ENCODE measurements at places on chromosomes 7 and 10. TPM values are rescaled to one million over a fixed set of nuclear protein-coding genes. Genes with fewer than 3 reads are reported as not detected.

GRCh38 chr10:85124603-85125051 is 796.2 kb downstream of the CCSER2 start:
- no peak for ATAC-seq

DNA sequence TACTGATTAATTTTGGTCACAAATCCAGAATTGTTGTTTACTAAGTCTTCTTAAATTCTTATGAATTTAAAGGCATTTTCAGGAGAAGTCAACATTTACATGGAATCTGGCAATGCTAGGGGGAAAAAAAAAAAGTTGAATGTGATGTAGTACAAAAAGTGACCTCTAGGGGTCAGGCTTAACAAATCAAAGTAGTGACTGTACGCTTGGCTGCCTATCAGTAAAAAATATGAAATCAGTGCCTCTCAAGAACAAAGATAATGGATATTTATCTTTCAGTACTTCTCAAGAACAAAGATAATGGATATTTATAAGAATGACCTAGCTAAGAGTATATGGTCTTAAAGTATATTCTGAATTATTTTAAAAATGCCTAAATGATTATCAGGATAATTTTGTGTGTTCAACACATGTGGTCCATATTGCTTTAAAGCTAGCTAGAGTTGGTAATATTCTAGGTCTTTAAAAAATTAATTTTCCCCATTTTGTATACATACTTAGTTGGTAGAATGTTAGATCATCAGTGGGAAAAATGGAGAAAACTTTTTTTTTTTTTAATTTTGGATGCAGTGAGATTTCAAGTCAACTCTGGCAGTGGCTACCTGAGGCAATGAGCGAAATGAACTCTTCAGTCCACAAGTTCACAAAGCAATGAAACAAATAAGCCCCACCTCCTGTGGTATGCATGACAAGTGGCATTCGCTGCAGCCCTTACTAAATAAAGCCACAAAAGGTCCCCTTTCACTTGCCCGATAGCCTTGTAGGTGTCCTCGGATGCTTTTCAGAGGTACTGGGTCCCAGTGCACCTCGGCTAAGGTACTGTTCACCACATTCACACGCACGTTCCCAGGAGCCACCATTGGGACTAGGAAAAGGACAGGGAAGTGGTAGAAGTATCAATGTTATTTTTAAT is 51.2 kb upstream of the LAMB4 start:
- no peak for ATAC-seq

GRCh38 chr7:44065431-44066110 is at the start of gene PGAM2:
Gene PGAM2 (minus strand): TSS chr7:44065567. CDS start chr7:44065529, 38 bp downstream.
- ATAC-seq, result peak; percentile 49

The ADIRF gene
- total RNA-seq, result 408 TPM

The SCIN gene
- total RNA-seq, result 5.8 TPM

GRCh38 chr7:100752994-100753393 is 19.6 kb downstream of the ZAN start:
- ATAC-seq, result no peak

DNA sequence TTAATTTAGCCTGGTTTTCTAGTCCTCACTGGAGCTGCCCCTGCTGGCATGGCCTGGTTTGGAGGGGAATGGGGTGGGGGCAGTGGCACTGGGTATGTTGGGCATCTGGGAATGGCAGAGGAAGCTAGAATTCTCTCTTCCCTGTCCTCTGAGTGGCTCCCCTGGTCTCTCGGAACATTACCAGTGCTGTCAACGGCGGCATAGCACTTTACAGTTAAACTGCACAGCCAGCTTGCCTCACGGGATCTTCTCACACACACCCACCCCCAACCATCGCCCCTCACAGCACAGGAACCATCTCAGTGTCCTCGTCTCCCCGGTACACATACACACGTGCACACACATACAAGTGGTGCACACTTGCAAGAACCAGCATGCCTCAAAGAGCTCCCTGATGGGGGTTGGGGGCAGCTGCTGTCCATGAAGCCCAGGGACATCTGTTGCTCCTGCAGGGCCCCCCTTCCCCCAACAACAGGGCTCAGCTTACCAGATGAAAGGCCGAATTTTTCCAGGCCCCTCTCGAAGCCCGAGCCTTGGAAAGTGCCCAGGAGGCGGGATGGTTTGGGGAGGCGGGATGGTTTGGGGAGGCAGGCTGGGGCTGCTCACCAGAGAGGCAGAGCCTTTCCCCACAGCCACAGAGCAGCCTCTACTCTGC is 41.0 kb downstream of the TSPAN15 start:
- no peak for ATAC-seq

- ATAC-seq, result no peak
Observed at GRCh38 chr10:132228616-132229015, 41.9 kb downstream of the DPYSL4 start.

GRCh38 chr10:76552091-76552873 is 1085.3 kb downstream of the KCNMA1 start:
- no peak for ATAC-seq

The CLDN15 gene
- 5.3 TPM for total RNA-seq

- ATAC-seq, result no peak
Observed at GRCh38 chr7:96414931-96415292, 93.0 kb upstream of the SLC25A13 start.

The RBP3 gene
- not detected for total RNA-seq

DNA sequence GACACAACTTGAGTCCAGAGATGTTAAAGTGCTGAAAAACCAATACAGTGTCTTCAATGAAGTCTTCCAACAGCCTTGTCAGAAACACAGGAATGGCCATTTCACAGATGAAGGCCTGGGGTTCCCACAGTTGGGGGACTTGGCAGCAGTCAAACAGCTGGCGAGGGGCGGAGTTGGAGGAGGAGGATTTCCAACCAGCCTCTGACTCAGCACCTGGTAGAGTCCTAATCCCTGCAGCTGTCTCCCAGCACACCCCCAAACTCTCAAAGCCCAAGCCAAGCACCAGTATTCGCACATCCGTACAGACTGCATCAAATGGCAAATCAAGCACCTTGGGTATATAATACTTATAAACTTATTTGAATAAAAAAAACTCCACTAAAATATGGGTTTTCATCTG is 28.0 kb downstream of the CTBP2 start:
- ATAC-seq, result no peak

DNA sequence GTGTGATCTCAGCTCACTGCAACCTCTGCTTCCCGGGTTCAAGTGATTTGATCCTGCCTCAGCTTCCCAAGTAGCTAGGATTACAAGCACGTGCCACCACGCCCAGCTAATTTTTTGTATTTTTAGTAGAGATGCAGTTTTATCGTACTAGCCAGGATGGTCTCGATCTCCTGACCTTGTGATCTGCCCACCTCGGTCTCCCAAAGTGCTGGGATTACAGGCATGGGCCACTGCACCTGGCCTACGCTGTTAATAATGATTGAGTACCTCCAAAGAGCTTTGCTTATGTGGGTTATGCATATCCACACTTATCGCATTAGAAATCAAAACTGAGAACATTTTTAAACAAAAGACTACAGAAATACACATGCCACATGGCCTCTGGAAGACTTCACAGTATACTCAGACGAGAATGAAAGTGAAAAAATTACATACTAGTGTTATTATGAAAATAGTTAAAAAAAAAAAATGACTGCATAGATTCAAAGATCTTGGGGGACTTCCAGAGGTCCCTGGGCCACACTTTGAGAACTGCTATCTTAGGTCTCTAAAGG is 25.4 kb downstream of the RPP38 start:
- no peak for ATAC-seq

GRCh38 chr10:15169555-15170401 is 1.3 kb upstream of the NMT2 start:
- no peak for ATAC-seq

The CCDC7 gene
- 20.8 TPM for total RNA-seq

The ALKBH4 gene
- total RNA-seq, result 9.7 TPM

The MEIG1 gene
- not detected for total RNA-seq

DNA sequence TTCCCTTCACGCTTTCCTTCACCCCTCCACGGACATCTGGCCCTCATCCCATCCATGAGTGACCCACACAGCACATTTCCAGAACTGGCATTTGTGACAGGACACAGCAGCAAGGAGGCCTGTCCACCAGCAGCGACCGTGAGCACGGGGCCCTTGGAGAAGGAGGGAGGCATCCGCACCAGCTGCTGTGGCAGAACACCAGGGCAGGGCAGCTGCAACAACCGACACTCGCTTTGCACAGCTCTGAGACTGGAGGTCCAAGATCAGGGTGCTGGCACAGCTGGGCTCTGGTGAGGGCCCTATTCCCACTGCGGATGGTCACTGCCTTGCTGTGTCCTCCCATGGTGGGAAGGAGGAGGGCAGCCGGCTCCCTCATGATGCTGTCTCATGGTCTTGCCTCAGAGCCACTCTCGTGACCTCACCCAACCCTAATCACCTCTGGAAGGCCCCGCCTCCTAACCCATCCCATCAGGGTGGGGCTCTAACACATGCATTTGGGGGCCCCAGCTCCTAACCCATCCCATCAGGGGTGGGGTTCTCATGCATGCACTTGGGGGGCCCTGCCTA is 36.7 kb downstream of the PTPRN2 start:
- ATAC-seq, result no peak

GRCh38 chr10:66819691-66820090 is 106.1 kb upstream of the LRRTM3 start:
- ATAC-seq, result no peak

The EPHA1 gene
- not detected for total RNA-seq

- ATAC-seq, result no peak
Observed at GRCh38 chr10:87585565-87586514, 73.8 kb upstream of the PAPSS2 start.

- no peak for ATAC-seq
Observed at GRCh38 chr7:99473315-99473596, 566 bp downstream of the ZNF789 start.

The ACTL6B gene
- total RNA-seq, result 2.2 TPM

The C10orf71 gene
- 0.27 TPM for total RNA-seq

Data from gastroesophageal sphincter (tissue), 4 donors.